Adipocyte (in vitro differentiated cells): ENCODE measurements at places on chromosomes 6 and 20.

GRCh38 chr6:158233214-158233795 lies 65.2 kb downstream of the GTF2H5 start:
- no peak for DNase-seq

DNA sequence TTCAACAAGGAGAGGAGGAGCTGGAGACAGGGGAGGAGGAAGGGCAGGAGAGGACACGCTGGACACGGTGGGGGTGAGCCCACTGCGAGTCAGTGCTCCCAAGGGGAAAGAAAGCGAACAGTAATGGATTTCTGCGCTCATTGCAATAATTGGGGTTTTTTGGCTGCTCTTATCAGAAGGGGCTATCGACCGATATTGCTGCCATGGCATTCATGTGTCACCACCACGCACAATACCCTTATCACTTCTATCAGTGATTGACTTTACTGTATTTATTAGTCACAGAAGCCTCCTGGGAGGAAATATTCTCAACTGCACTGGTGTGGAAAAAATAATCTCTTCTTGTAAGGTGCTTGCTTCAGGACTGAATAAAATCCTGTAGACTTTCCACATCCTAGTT lies 55.8 kb downstream of the CEP43 start:
- no peak for DNase-seq

- no peak for DNase-seq
Measured at GRCh38 chr6:101847690-101848089, 454.2 kb downstream of the GRIK2 start.

DNA sequence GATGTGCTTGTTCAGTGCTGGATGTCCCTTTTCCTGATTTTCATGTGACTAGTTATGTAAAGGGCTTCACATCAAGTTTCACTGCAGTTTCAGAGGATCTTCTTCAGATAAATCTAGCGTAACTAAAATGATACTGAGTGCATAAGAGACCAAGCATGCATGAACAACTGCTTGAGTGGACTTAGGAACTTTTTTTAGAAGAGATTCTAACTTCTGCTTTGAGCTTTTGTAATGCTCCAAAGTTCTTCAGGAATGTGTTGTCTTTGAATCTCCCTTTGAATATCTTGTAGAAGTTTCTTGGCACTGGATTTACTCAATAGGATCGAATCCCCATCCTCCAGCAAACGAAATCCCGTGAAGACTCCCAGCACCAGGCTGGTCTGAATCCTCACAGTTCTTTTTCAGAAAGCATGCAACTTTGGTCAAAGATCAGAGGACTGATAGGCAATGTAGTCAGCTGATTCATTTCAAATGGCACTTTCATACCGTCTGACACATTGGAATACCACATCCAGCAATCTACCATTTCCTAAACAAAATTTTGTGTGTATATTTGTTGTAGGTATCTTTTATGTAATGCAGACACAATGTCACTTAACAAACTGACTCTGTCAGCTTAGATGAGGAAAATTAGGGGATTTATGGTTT lies 33.2 kb downstream of the ENPP1 start:
- no peak for DNase-seq

GRCh38 chr20:62040381-62040922 lies 25.2 kb downstream of the TAF4 start:
- DNase-seq: no peak

- DNase-seq: no peak
Measured at GRCh38 chr6:97909380-97909779, 626.4 kb upstream of the MMS22L start.

- no peak for DNase-seq
Measured at GRCh38 chr6:46276576-46277142, 105.9 kb upstream of the ENPP5 start.

GRCh38 chr20:7829776-7830175 lies 110.5 kb downstream of the HAO1 start:
- DNase-seq: no peak

GRCh38 chr20:49823152-49823847 lies 10.7 kb downstream of the SLC9A8 start:
- DNase-seq: no peak
